CD4-positive, alpha-beta T cell treated with Interleukin-6 at 100 ng/mL for 8 hours (primary cell): ENCODE measurements at places on chromosomes 2 and 18.

- no peak for DNase-seq
Measured at GRCh38 chr2:88077080-88077479, 9.5 kb downstream of the SMYD1 start.

DNA sequence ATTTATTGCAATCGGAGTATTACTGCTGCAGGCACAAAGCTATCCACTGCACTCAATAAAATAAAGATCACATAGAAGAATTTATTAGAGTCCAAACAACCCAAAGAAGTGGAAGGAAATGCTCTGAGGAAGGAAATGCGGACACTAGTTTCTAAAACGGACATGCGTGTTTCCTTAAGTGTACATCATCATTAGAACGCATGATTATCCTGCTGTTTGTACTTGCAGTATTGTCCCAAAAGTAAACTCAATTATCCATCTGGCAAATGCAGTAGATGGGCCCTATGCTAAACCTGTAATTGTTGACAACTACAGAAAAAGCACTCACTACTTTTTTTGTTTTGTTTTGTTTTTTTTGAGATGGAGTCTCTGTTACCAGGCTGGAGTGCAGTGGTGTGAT, 53.6 kb downstream of the PDK1 start:
- DNase-seq: no peak

GRCh38 chr2:43634604-43635306, 2.3 kb upstream of the PLEKHH2 start:
- DNase-seq: no peak

- DNase-seq: no peak
Measured at GRCh38 chr2:186927867-186928191, 78.9 kb upstream of the ZSWIM2 start.

DNA sequence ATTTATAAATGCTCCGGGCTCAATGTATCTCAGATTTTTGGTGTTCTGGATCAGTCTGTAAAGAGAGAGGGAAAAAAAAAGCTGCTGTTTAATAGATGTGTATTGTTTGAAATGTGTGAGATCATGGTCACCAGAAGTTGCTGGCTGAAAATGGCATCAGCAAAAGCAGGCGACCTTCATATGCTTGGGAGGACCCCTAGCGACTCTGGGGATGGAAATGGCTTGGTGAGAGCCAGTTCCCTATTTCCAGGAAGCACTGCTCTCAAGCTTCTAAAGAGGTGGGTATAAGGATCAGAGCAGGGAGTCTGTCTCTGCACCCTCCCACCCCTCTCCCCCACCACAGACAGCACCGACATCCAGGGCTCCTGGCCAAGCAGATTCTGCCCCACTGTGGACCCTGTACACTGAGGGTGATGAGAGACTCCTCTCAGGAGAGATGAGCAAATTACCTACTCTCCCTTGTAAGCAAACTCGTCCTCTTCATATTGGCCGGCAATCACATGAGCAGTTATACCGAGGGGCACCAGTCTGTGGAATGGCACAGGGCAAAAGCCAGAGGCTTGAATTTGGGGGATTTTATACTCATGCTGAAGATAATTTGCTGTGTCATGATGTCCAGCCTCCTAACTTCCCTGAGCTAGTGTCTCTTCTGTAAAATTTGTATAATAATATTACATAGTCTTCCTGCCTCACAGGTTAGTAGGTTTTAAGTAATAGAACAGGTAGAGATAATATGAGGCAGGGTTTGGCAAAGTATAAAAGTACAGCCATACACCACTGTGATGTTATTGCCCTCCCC, 29.6 kb downstream of the LHCGR start:
- no peak for DNase-seq

GRCh38 chr2:76073992-76074604, 363.4 kb upstream of the GCFC2 start:
- DNase-seq: no peak

GRCh38 chr18:57931038-57931437, 113.0 kb upstream of the NEDD4L start:
- DNase-seq: no peak

DNA sequence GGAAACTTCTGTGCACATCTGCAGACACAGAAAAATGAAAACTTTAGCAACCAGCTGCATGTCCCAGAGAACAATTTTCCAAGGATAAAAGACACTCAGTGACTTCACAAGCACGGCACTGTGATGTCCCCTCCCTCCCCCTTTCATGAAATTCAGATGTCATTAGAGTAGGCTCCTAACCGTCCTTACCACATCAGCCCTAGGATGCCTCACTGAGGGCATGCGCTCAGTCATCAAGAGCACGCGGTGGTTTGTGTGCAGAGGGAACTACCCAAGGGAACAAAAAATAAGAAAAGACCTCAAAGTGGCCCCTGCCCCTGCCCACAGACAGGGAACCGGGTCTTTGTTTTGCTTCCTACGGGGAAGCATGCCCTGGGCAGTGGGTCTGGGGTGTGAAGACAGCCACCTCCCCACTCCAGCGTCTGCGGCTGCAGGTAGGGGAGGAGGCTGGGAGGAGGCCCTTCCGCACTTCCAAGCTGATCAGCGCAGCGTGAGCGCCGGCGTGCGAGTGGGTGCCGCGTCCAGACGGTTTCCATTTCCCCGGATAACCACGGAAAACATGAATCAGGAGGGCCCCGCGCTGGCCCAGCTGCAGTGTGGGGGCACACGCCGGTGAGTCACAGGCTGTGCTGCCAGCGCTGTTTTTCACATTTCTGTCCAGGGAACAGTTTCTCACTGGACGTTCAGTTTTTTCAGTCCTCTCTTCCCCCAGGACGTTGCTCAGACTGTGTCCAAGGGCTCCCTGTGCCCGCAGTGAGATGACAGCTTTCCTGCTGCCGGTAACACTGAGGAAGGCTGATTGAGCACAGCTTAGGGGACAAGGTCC, 70.6 kb downstream of the COPS8 start:
- DNase-seq: no peak

GRCh38 chr18:67600181-67601180, 84.0 kb upstream of the DSEL start:
- DNase-seq: no peak

GRCh38 chr18:1425679-1426078, 521.0 kb downstream of the ADCYAP1 start:
- DNase-seq: no peak

GRCh38 chr2:103218516-103218915, 456.7 kb downstream of the TMEM182 start:
- no peak for DNase-seq

GRCh38 chr2:112312821-112313220, 37.4 kb downstream of the ZC3H6 start:
- DNase-seq: no peak

DNA sequence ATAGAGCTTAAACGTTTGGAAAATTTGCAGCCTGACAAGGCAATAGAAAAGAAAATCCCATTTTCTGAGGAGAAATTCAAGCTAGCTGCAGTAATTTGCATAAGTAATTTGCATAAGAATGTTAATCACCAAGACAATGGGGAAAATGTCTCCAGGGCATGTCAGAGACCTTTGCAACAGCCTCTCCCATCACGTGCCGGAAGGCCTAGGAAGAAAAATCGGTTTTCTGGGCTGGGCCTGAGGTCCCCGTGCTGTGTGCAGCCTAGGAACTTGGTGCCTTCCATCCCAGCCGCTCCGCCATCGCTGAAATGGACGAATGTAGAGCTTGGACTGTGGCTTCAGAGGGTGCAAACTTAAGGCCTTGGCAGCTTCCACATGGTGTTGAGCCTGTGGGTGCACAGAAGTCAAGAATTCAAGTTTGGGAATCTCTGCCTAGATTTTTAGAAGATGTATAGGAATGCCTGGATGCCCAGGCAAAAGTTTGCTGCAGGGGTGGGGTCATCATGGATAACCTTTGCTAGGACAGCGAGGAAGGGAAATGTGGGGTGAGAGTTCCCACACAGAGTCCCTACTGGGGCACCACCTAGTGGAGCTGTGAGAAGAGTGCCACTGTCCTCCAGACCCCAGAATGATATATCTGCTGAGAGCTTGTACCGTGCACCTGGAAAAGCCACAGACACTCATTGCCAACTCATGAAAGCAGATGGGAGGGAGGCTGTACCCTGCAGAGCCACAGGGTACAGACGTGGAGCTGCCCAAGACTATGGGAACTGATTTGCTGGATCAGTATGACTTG, 164.6 kb downstream of the GULP1 start:
- DNase-seq: no peak

DNA sequence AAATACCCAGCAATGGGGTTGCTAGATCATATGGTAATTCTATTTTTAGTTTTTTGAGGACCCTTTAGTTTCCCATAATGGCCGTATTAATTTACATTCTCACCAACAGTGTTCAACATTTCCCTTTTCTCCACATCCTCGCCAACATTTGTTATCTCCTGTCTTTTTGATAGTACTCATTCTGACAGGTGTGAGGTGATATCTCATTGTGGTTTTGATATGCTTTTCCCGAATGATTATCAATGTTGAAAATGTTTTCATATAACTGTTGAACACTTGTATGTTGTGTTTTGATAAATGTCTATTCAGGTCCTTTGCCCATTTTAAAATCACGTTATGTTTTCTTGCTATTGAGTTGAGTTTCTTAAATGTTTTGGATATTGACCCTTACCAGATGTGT, 5.8 kb upstream of the RIF1 start:
- no peak for DNase-seq

DNA sequence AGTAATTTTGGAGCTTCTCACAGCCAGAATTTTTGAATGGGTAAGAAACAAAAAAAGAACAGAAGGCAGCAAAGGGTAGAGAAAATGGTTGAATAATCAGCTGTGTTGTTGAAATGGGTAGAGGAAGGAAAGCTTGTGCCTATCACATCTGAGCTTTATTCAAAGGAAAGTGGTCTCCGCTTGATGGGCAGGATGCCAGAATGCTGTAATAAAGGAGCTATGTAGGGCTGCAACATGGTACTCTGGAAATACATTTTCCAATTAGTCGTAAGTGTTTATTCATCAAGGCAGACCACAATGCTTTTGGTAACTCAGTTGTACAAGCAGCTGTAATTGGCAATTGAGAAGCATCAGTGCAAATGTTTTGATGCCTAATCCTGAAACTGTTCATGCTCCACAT, 196.9 kb downstream of the ICOS start:
- DNase-seq: no peak

GRCh38 chr18:77969972-77970371, 720.3 kb downstream of the GALR1 start:
- DNase-seq: no peak

- DNase-seq: no peak
Measured at GRCh38 chr2:11839916-11840315, 93.5 kb downstream of the LPIN1 start.

DNA sequence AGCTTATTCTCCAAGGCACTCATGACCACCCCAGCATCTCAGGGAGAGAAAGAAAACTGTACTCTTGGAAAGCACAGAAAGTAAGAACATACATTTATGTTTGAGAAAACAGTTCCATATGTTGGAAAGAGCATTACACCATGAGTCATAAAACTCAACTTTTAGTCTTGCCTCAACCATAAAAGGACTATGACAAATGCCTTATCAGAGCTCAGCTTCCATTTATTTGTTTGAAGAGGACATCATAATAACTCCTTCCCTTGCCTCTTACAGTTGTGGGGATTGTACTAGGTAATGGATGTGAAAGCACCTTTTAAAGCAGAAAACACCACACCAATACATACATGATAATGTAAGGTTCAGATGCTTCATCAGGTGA, 370.8 kb downstream of the LNPK start:
- DNase-seq: no peak

DNA sequence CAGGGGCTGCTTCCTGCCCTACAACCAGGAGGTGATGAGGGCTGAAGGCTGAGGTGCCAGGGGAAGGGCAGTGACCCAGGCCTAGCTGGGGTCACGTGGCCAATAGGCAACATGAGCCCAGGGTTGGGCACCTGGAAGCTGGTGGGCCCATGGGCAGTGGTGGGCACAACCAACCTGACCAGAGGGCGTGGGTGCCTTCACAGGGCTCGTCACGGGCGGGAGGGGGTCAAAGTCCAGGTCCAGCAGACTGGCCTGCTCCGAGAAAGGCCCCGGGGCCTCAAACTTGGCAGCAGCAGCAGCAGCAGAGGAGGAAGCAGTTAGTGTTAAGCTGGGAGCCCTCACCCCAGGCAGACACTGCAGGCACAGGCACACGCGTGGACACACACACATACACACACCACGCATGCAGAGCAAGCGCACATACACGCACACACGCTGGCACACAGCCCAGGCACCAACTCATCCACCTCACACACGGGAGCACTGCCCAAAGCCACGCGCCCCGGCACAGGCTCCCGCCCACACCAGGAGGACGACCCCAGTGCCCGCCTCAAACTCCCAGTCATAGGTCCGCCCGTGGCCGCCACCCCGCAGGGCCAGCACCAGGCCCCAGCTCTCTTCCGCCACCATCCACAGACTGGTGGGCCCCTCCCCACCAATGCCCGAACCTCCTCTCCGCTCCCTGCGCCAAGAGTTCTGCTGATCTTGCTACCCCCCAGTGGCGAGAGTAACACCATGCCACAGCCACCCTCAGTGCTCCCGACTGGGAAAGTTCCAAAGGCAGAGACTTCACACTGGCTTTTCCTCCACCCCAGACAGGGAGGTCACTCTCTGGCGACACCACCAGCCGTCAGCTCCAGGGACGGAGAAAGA, 53.0 kb downstream of the BIN1 start:
- no peak for DNase-seq

DNA sequence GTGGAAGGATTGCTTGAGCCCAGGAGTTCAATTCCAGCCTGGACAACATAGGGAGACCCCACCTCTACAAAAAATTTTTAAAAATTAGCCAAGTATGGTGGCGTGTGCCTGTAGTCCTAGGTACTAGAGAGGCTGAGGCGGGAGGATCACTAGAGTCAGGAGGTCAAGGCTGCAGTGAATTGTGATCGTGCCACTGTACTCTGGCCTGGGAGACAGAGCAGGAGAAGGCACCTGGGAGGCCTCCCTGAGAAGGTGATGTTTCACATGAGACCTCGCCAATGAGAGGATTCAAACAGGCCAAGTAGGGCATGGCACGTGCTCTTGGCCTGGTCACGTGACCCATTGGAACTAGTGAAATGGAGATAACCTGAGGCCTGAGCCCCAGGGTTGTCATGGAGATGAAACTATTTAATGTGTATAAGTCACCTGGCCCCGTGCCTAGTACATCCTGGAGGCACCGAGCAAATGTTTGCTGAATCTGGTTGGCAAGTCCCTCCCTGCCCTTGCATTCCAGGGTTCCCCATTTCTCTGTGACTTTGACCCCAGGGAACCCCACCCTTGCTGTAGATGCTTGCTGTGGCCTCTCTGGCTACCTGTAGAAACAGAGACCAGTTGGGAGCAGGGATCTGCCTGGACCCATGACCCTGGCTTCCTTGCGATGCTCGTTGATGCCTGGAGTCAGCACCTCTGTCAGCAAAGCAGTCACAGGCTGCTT, 26.1 kb upstream of the ROCK2 start:
- no peak for DNase-seq

- no peak for DNase-seq
Measured at GRCh38 chr2:150520887-150521664, 33.6 kb upstream of the RND3 start.

- no peak for DNase-seq
Measured at GRCh38 chr2:167581961-167582574, 665.3 kb downstream of the STK39 start.

DNA sequence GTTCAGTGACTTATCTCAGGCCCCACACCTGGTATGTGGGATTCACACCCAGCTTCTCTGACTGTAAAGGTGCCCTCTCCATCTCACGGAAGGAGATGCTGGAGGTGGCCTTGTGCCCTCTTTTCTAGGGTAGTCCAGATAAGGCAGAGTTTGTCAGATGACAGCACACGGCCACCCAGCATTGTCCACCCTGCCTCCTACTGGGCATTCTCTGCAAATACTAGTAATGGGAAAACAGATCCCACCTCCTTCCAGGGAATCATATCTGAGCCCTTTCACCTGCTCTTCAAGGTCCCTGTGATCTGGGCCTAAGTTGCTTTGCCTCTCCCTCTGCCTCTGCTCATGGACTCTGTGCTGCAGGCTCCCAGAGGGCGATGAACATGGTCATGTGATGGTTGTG, 214.7 kb downstream of the CLIP4 start:
- no peak for DNase-seq

- DNase-seq: no peak
Measured at GRCh38 chr2:151337643-151338042, 19.7 kb upstream of the TNFAIP6 start.
